ENCODE measurements at places on chromosomes 3 and 15.

DNA sequence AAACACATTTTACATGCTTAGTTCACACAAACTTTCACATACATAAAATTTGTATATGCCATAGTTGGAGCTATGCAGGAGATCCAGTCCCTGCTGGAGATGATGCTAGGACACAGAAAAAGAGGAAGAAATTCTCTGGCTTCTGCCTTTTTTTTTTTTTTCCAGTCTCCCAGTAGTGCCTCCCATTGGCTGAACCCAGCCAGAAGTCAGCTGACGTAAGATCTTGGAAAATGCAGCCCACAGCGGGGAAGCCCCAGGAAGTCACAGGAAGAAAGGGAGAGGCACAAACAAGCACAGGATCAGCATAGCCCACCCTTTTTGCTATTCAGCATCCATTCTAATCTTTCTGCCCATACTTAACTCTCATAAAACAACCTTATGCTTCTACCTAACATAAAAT, 38.5 kb downstream of the SCN11A start:
- DNase-seq, result no peak

DNA sequence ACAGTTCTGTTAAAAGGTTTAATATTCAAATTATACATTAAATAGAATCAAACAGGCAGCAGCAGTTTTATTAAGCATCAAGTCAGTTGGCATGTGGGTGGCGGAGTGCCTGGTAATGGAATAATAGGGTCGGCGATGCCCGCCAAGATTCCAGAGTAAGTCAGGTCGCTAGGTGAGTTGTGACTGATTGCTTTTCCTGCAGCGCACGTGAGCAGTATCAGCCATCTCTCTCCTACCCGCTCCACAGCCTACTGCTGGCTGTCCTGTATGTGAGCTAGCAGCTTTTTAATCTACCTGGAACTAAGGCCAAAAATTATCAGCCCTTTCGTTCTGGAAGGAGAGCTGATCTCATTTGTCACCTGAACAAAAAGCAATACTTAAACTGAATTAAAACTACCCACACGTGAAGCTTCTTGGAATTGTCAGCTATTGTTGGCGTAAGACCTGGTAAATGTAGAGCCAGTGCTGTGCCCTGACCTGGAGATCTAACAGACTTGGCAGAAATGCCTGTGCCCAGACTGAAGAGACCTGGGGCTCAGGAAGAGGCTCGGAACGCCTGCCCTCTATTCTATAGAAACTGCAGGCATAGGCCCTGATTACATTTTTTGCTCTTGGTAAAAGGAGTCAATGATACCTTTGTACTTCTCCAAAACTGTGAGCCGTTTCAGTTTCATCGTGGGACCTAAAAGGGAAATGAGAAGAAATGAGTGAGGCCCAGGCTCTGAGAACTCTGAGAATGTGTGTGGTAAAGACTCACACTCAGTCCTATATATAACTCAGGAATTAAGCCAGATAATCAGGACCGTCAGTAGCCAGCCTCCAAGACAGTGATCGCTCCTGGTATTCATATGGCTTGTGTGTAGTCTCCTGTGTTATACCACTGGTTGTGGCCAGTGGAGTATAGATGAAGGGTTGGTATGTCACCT, 21.9 kb downstream of the IDH3A start:
- no peak for DNase-seq

DNA sequence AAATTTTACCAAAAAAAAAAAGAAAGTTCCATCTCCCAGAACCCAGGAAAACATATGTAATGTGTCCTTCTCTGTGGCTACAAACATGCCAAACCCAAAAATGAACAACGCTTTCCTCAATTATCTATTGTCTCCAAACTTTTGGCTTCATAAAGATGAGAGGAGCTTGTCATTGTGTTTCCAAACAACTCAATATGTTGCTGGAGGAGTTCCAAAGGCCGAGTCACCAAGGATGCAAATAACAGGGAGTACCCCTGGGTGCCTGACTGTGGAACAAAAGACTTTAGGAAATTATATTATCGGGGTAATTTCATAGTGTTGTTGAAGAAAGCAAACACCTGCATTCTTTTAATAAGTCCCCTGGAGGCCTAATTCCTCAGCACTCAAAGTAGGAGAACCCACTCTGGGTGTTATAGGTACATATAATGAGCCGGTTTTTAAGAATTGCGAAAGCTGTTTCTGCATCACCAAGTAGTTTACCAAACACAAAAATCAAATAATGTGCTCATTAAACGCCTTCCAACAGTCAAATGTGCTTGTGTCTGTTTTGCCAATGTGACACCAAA, 206.3 kb upstream of the PRICKLE2 start:
- DNase-seq, result no peak

DNA sequence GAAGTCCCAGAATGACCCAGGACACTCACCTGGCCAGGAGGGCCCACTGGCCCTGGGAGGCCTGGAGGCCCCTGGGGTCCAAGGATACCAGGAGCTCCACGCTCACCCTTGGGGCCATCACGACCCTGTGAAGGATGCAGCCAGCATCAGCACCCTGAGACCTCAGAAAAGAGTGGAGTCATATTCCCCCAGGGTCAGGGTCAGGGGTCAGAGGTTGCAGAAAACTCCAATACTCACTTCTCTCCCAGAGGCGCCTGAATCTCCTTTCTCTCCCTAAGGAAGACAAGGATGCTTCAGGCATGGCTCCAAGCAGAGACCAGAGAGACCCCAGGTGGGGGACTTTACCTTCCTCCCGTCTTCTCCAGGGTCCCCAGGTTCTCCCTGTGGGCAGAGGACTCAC, 13.1 kb upstream of the UCN2 start:
- DNase-seq, result no peak

- DNase-seq, result peak; percentile 94
These were observed 6.6 kb downstream of the GPX1 start for GRCh38 chr3:49351521-49352011.

GRCh38 chr15:51403072-51403878, 61.8 kb downstream of the GLDN start:
- DNase-seq, result peak; percentile 41

DNA sequence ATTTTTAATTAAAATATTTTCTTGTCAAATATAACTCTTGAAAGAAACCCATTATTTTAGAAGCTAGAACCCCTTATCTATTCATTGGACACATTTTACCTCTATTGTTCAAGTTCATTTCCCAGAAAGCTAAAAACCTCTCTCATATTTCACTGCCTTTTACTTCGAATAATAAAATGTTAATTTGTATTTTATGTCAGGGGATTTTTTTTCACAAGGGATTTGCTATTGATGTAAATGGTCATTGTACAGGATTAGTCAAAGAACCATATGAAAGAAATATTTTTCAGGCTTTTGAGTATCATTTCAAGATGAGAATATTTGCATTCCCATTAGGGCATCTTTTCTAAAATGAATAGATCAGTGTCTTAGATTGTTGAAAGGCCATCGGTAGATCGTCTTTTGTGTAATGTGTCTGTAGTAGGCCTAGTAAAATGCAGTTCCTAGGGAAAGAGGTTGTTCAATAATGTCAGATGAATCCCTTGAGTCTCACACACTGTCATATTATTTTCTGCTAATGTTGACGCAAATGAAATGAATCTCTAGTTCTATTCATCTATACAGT, 114.5 kb downstream of the ROBO1 start:
- no peak for DNase-seq

DNA sequence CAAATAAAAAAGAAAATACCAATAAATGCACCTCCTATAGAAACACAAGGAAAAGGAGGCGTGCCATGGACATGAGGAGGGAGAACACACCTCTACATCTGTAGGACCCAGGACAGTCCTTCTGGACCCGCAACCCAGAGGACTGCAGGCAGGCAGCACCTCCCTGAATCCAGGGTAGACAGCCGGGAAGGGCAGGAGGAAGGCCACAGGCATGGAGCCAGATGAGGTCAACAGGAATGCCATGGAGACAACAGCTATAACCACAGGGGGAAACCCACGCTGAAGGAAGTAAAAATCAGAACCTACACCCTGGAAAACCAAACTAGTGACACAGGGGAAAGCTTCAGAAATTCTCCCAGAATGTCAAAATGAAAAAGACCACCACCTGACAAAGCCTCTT, 248.8 kb upstream of the NSMCE3 start:
- DNase-seq, result no peak

GRCh38 chr3:85912980-85913379, 954.2 kb downstream of the CADM2 start:
- no peak for DNase-seq

DNA sequence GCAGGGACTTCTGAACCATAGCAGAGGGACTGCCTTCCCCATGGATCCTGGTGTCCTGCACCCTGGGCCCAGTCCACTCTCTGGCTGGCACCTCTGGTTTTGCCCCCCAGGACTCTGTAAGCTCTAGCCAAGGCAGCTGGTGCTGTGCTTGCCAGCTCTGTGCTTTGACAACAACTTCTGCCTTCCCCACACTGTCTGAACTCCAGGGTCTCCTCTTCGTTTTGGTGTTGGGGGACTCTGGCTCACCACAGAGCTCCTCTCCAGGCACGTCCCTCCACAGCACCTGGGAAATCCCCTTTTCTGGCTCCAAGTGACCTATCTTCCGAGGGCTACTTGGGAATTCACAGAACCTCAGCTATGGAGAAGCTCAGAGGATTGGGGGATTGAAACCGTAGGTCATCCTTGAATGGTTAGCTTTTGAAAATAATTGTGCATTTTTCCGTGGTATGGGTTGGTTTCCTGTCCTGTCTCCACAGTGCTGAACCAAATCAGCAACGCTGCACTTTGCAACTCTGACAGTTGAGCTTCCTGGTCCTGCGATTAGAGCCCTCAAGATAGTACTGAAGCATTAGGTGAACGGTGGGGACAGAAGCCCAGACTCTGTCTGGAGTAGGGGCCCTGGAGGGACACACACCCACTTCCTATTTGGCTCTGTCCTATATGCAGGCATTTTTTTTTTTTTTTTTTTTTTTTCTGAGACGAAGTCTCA, 152.4 kb downstream of the APBA2 start:
- no peak for DNase-seq

DNA sequence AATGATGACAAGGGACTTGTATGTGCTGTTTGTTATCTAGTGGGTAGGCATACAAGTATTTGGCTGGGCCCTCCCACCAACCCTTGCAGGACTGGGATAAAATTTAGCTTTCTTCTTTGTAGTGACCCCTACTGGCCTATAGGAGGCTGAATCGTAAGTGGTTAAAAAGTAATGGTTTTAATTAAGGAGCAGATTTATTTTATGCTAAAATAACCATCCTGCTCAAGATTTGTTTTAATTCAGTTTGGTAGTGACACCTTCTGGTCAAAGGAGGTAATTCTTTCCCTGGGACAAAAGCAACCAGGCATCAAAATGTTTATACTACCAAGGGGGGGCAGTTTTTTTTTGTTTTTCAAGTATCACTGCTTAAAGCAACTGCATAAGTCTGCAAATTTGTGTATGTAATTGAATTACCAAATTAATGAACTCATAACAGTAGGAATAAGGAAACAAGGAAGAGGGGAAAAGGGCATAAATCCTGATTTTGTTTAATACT, 70.7 kb downstream of the TOP2B start:
- peak; percentile 81 for DNase-seq
